ENCODE measurements at places on chromosomes 2 and 18.
A peak's percentile ranks its signal among the peaks of the same experiment; 100 is the strongest.

GRCh38 chr2:225090746-225091145, 48.5 kb upstream of the DOCK10 start:
- peak; percentile 95 for DNase-seq

- no peak for DNase-seq
Measured at GRCh38 chr2:142869461-142870106, 7.9 kb upstream of the KYNU start.

GRCh38 chr2:118800736-118801135, 46.7 kb downstream of the EN1 start:
- peak; percentile 30 for DNase-seq

DNA sequence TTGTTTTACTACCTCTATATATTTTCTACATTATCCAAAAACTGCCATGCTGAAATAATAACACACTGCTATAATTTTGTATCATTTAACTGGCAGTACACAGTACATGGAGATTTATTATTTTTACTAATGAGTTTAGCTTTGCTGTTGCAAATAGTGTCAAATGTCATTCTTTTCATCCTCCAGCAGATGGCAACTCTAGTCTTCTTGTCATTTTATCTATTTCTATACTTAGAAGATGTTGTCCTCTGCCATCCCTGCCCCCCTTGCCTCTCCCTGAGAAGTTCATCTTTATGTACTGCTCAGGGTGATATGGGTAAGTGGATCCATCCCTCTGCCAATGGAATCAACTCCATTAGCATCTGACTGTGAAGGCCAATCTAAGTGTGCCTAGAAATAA, 21.7 kb upstream of the LRRTM1 start:
- peak; percentile 47 for DNase-seq
